ENCODE measurements at places on chromosomes 11 and 22. TPM values are rescaled to one million over a fixed set of nuclear protein-coding genes. Genes with fewer than 3 reads are reported as not detected.

DNA sequence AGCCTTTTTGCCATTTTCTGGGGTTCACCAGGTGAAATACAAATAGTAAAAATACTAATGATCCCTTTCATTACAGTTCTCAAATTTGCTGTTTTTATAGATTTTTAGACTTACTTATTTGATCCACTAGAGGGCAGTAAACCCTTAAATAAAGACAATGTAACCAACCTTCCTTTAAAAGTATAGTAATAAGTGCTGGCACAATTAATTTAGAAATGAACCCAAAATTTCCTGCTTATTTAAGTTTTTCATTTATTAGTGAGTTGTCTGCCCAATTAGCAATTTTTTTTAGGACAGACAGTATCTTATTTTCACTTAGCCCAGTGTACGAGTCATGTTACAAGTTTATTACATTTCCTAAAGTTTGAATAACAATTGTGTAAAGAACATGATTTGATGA lies 4.7 kb downstream of the DDIAS start:
- peak; percentile 47 for DNase-seq

GRCh38 chr11:17714356-17714854 lies 5.0 kb upstream of the MYOD1 start:
- DNase-seq: no peak

DNA sequence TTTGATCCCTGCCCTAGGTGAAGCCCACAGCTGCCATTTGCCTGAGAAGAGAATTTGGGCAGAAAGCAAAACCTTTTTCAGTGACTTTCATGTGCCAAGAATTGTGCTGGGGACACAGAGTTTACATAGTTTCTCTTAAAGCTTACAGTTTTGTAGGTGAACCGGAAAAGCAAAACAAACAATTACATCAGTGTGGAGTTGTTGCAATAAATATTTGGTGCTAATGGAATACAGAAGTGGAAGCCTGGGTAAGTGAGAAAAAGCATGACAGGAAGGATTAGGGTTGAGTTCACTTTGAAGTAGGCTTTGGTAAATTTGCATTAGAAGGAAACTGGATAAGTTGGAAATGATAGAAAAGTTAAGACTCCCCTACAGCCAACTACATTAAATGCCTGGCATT lies 82.7 kb downstream of the RASSF10 start:
- peak; percentile 21 for DNase-seq

GRCh38 chr11:64314805-64315561 lies 2.4 kb downstream of the TRMT112 start:
- no peak for DNase-seq

DNA sequence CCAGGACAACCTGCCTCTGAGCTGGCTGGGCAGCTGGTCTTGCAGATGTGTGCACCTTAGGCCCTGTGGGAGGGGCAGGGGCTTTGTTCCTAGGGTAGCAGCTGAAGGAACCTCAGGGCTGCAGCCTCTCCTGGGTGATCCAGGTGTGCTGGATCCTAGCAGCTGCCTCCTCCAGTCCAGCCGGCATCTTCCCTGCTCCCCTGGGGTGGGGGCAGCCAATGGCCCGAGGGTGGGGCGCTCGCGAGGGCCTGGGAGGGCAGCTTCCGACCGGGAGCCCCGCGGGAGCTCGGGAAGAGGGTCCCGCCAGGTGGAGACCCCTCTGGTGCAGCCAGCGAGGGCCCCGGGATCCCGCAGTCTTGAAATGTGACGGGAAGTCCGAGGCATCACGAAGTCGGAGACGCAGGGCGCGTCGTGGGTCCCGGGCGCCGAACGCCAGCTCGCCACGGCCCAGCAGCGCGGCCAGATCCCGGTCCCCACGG lies 1.7 kb downstream of the IFITM1 start:
- DNase-seq: no peak

DNA sequence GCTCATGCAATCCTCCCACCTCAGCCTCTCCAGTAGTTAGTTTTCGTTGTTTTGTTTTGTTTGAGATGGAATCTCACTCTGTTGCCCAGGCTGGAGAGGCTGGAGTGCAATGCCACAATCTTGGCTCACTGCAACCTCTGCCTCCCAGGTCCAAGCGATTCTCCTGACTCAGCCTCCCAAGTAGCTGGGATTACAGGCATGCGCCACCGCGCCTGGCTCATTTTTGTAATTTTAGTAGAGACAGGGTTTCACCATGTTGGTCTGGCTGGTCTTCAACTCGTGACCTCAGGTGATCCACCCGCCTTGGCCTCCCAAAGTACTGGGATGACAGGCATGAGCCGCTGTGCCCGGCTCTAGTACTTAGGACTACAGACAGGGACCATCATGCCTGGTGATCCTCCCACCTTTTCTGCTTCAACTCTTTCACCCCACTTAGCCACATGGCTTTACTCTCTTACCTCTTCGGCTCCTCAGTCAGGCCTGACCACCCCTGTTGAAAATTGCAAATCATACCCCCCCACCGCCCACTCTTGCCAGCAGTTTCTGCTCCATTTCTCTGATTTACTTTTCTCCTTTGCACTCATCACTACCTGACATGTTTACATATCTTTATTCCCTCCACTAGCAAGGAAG lies 157.1 kb upstream of the GRK3 start:
- no peak for DNase-seq

Gene PNPLA2
- total RNA-seq: 27.8 TPM

DNA sequence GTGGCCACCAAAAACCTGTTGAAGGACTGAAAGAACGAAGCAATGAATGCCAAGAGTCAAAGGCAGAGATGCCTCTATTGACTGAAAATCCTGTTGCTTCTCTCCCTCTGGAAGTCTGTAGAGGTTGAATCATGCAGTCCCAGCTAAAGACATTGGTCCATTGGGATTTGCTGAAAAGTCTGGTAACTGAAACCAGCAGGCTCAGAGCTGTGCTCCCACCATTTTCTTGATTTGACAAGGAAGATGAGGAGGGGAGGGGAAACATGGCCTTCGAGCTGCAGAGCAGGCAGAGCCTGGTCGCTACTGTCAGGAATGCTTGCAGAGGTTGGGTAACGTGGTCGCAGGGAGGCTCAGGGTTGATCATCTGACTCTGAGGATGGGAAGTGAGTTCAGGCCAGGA lies 72.8 kb upstream of the CSNK2A3 start:
- no peak for DNase-seq

GRCh38 chr22:27705408-27706080 lies 96.0 kb downstream of the MN1 start:
- DNase-seq: no peak

GRCh38 chr11:60743058-60743457 lies 13.6 kb upstream of the MS4A15 start:
- DNase-seq: no peak

Gene FDXACB1
- 7.9 TPM for total RNA-seq

DNA sequence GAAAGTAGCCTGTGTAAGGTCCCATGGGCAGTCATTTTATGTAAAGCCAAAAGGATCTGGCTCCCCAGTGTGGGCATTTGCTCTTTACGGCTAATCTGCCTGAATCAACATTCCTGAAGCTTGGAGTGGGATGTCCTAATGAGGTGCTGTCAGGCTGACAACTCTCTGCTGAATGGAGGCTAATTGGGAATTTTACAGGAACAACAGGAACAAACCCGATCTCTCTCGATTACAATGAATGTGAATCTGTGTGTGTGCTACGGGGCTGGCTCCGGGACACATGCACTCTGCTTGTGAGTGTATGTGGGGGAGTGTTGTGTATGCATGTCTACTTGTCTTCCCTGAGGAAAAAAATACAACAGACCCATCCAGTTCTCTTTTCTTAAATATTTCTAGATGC lies 415.2 kb downstream of the TENM4 start:
- no peak for DNase-seq

DNA sequence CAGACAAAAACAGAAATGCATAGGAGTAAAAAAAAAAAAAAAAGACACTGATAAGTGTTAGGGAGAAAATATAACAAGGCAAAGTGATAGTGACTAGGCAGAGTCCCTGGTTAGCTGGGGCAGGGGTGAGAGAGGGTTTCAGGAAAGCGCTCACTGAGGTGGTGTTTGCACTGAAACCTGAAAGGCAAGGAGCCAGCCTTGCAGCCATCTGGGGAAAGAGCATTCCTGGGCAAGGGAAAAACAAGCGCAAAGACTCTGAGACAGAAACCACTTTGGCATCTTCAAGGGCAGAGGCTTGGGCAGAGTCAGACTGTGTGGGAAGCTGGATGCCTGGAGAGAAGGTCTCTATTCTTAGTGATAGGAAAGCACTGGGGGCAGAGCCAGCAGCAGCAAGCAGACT lies 14.5 kb downstream of the CLMP start:
- peak; percentile 58 for DNase-seq

DNA sequence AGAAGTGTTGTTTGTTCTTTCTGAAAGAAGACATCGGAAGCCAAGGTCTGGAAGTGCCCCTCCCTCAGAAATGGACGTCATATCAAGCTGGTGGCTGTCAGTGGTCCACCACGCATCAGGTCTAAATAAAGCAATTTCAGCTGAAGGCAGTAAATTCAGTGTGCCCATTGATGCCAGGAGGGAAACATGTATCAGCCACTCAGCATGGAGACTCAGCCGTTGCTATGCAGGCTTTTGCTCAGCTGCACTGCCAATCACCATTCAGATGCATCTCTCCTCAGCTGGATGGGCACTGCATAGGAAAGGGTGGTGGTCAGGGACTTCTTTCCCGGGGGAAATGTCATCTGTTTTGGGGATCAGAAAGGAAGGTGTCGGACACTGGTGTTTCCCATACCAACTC lies 878.2 kb downstream of the NTM start:
- DNase-seq: no peak

DNA sequence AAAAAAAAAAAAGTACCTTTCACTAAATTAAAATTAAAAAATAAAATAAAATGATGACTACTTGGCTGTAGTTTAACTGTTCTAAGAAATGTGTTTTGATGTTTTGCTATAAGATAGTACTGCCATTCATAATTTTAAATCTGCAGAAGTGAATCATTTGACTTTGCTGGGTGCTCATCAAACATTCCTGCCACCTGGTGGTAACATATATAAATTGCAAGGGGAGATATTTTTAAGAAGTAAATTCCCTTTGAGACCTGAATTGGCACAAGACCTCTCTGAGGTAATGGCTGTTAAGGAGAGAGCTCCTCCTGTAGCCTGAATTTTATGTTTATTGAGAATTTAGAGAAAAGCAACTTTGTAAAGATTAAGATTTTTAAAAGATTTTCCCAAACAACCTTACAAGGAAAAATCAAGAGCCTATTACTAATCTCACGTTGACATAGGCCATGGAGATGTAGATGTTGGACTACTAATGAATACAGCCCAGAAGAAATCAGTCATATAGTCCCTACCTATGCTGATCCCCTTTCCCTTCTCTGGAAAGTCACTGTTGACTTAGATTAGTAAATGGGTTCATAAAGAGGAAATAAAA lies 11.9 kb upstream of the NARS2 start:
- no peak for DNase-seq

GRCh38 chr11:126914941-126915340 lies 85.6 kb downstream of the KIRREL3 start:
- DNase-seq: no peak

- DNase-seq: peak; percentile 72
Measured at GRCh38 chr11:123195188-123196059, at the start of gene CLMP. CLMP (minus strand) TSS chr11:123195248; CDS start chr11:123194940, 308 bp downstream.

Gene IGSF9B
- total RNA-seq: 0.02 TPM

Gene IL18
- total RNA-seq: 0.64 TPM

Gene CSRP3
- total RNA-seq: not detected
